ENCODE measurements at places on chromosomes 1 and 21.

DNA sequence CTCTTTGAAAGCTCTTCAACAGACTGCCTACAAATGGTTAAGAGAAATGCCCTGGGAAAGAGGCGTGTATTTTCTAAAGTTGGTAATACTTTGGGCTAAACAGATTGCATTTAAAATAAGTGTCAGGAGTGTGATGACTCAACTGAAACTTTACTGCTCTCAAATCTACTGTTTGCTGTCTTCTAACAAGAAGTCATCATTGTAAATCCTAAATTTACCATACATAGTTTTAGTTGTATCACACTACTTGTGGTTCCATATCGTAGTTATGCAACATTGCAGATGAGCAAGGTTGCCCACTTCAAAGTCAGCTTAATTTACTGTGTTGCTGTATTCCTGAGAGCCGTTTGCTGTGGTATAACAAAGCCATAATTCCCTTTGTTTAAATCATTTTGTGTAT is 59.6 kb downstream of the RGS21 start:
- DNase-seq, result no peak

DNA sequence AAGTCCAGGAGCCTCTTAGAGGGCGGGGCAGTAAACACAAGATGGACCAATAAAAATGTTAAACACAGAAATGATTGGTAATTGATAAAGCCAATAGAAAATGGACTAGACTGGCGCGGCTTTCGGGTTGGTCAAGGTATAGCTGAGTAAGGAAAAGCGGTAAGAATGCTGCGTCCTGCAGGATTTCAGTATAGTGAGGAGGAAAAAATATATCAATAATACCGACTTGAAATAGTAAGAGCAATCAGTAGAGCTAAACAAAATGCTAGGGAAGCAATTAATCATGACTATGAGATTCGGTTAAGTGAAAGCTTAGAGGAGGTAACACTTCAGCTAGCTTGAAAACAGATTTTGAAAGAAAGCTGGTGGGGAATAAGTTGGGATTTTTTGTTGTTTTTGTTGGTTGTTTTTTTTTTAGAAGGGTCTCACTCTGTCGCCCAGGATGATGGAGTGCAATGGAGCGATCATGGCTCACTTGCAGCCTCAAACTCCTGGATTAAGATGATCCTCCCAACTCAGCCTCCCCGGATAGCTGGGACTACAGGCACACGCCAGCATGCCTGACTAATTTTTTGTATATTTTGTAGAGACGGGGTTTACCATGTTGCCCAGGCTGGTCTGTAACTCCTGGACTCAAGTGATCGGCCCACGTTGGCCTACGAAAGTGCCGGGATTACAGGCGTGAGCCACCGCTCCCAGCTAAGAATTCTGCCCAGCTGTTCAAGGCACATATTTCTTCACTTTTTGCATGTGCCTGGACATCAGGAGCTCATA is 711 bp upstream of the TESK2 start:
- no peak for DNase-seq

GRCh38 chr21:43376478-43376882 is 50.5 kb downstream of the SIK1 start:
- DNase-seq, result no peak

- no peak for DNase-seq
Measured at GRCh38 chr1:203507759-203508158, 13.8 kb downstream of the OPTC start.

DNA sequence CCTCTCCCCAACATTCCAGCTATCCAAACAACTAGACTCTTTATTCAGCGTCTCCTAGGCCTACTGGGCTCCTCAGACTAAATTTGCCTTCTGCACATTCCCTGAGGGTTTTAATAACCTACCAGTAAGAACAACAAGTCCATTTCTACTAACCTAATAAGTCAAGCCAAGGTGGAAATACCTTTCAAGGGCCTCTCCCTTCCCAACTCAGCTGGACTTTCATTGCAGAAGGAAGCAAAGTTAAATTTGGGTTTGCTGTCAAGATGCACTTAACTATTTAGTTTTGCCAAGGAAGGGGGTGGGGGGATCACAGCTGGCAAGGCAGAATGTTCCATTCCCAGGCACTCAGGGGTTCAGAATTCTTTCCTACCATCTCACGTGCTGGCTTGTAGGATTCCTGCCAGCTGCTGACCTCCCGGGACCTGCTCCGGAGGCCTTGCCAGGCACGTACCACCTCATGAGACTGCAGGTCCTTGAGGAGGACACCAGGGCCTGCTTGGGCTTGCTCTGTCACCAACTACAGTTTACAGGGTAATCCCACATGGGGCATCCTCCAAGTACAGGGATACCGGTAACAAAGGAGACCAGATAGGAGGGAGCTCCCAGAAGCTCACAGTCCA is 29.8 kb downstream of the SLC30A1 start:
- no peak for DNase-seq

DNA sequence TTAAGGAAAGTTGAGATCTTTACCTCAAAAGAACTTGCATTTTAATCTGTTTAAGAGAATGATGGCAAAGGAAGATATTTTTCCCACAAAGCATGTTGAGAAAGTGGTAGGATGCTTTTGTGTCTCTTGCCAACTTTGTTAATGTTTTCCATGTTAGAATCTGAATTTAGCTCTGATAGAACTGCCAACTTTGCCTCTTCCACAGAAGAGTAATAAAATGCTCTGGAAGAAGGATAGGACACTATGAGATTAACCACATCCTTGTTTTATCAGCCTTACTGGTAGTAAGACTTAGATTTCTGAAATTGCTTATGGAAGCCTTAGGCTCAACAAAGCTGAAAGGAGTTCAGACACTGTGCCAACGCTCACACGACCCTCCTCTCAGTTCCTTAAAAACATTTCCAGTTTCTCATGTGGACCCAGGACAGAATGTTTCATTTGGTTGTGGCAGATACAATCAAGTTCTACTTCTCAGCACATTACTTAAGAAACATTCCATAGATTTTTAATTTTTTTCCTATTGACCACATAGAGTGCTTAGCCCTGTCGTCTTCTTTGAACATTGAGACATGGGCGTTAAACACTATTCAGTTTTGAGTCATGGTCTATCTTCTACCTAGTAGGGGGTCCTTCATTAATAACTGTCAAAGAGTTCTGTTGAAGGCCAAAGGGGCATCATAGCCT is 59.0 kb downstream of the MTR start:
- no peak for DNase-seq

DNA sequence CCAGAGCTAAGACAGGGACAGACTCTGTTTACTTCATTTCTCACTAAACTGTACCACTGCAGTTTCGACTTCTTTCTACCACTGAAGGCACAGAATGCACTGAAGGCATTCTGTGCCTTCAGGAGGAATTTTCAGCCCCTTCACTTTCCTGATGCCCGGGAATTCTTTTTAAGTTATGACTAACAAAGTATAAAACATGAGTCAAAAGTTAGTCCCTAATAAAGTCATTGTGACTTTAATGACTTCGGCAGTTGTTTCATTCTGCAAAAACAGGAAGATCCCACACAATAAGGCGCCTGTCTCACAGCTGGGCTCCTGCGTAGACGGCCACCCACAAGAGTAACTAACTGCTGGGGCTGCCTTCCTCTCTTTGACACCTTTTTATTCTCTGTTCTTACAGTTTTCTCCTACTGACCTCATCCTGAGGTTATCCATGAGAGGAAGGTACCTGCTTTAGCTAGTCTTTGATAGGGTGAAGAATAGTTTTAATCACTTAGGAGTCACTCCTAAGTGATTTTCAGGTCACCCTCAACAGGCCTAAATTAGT is 183.9 kb upstream of the SGIP1 start:
- DNase-seq, result no peak

DNA sequence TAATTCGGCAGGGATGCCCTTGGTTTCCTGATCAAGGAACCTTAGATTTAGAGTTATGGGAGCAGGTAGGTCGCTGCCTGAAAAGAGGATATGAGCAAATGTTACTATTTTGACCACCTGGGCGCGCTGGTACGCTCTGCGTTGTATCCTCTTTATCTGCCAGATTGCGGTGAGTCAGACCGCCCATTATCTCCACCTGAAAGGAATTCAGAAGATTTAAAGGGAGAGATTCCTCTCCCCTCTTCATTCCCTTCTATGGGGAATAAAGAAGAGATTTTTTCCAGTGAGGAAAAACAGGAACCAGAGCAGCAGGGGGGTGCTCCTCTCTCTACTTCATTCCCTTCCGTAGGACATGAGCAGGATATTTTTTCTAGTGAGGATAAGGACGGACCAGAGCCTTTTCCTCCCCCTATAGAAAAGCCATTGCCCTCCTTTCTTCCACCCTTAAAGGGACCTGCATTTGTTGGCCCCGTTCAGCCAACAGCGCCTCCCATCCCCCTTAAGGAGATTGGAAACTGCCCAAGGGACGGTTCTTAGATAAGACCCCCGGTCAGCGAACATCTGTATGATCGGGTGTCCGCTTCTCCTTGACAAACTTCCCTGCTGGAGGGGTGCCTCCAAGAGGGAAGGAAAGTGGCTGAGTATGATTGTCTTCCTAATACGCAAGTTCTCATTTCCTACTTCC is 34.1 kb downstream of the CLCA1 start:
- DNase-seq, result no peak

DNA sequence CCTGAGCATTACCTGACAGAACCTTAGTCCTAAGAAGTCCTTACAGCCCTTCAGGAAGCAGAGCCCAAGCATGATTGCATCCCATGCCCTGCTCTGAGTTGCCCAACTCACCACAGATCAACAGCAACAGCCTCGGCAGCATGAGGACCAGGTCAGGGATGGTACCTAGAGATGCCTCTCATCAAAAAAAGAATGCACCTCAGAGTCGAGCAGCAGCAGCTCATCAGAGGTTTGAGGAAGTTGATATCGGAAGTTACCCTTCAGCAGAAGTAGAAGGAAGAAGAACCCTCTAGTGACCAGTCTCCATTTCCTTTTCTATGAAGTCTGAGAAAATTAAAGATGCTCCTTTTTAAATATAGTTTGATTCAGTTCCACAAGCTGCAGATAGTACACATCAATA is at the start of gene FCRL1:
FCRL1 (minus strand) TSS at position 225 of the 400 bp plus-strand sequence; CDS start at position 142, 83 bp downstream.
- DNase-seq, result no peak

GRCh38 chr1:237249120-237249519 is 207.1 kb downstream of the RYR2 start:
- no peak for DNase-seq

- no peak for DNase-seq
Measured at GRCh38 chr1:94648225-94649007, 106.9 kb upstream of the F3 start.

DNA sequence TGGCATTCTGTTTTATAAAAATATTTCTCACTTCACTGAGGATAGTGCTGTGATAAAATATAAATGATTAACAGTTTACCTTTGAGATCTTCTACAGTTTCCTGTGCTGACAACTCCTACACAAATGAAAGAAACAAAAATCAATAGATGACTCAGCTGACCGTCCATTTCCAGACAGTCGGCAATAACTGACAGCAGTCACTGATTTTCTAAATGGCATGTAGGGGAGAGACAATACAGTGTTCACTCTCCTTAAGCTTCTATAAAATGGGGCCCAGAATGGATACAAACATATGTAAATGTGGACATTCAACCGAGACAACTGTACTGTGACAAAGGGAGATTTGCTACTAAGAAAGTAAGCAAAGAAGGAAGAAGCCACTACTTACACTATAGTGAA is 34.3 kb downstream of the PCNX2 start:
- DNase-seq, result no peak

DNA sequence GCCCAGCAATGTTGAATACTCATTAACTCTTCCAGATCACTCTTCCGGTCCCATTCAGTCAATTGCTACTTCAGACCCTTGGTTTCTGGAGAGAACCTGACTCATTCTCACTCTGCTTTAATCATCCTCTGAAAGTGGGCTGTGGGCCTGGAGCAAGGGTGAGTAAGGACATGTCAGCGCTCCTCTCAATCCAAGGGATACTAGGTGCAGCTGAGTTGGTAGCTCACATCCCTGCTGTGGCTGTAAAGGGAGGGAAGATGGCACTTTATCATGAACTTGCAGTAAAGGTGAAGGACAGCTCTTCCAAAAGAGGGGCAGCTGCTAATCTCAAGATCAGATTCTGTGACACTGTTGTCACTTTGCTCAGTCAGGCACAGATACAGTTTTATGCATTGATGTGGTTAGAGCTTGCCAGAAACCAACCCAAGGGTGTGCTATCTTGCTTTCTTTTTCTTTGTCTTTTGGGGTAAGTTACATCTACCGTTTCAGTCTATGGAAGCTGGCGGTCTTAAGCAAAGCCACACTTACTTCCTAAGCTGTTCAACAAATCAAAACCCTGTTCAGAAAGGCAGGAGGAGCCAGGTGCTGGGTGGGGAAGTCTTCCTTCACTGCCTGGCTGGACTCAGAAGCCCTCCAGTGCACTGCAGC is 26.5 kb upstream of the NTPCR start:
- DNase-seq, result peak; percentile 4

DNA sequence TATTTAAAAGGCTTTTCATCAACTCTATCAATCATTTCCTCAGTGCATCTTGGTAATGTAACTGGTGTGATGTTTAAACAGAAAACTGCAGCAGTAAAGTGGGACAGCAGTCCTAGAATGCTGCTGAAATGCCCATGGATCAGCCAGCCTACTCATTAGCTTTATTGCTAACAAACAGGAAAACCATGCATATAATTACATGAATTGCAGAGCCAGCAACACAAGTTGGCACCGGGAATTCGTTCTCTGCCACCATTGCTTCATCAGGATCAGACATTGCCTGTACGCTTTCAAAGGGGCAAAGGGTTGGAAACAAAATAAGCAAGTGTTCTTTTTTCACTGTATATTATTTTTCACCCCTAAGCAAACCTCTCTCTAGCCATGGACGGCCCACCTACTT is 276.2 kb upstream of the LRRC7 start:
- DNase-seq, result no peak

- no peak for DNase-seq
Measured at GRCh38 chr1:21909286-21909759, 27.8 kb downstream of the HSPG2 start.

Data from stimulated activated CD4-positive, alpha-beta T cell treated with anti-CD3 and anti-CD28 coated beads, Interleukin-15, amount 100 ng/mL, for 1 hour (primary cell).